D721Med (cell line): ENCODE measurements at places on chromosomes 1 and 21.

DNA sequence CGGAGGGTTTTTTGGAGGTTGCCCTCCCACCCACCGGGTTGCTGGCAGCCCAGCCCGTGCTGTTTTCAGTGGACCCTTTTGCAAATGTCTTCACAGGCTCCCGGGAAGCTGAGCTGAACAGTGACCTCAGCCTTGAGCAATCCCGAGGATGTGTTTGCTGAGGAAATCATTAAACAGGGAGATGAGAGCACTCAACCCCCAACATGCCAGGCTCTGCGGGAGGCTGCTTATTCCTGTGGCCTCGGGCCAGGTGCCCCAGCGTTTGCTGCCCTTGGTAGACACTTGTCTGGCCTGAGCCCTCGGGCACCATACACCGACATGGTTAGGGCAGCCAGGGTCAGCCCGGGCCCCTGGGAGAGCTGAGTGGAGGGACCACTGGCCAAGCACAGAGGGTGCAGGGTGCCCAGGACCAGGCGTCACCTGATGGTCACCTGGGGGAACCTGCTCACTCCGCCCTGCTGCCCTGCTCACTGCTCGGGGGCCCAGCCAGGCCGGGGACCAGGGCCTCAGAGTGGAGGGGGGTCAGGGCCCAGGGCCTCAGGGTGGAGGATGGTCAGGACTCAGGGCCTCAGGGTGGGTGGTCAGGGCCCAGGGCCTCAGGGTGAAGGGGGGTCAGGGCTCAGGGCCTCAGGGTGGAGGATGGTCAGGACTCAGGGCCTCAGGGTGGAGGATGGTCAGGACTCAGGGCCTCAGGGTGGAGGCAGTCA is 42.5 kb upstream of the POFUT2 start:
- DNase-seq, result no peak

- no peak for DNase-seq
Observed at GRCh38 chr1:167500283-167500860, 18.0 kb downstream of the CD247 start.

GRCh38 chr1:58135821-58136321 is 410.7 kb downstream of the OMA1 start:
- DNase-seq, result no peak

- no peak for DNase-seq
Observed at GRCh38 chr1:184665360-184665759, 89.3 kb downstream of the EDEM3 start.

DNA sequence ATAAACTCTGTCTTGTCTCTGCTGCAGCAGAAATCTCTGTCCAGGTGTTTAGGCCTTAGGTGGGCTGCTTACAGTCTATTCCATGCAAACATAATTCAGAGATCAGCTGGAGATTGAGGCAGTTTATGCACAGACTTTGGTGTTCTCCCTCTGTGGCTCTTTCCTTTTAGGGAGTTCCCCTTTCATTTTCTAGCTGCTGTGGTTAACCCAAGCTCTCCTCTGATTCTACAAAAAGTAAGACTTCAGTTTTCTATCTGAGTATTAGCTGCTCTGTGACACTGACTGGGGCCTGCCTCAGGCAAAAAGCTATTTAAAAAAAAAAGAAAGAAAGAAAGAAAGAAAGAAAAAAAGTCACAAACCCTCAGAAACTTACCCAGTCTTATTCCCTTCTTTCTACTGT is 211.1 kb downstream of the CAMTA1 start:
- DNase-seq, result no peak

- no peak for DNase-seq
Observed at GRCh38 chr1:161790587-161791317, 24.6 kb downstream of the ATF6 start.

GRCh38 chr1:112445596-112445995 is 49.6 kb downstream of the CTTNBP2NL start:
- DNase-seq, result no peak

- no peak for DNase-seq
Observed at GRCh38 chr1:227562933-227563323, 428 bp upstream of the ZNF678 start.

DNA sequence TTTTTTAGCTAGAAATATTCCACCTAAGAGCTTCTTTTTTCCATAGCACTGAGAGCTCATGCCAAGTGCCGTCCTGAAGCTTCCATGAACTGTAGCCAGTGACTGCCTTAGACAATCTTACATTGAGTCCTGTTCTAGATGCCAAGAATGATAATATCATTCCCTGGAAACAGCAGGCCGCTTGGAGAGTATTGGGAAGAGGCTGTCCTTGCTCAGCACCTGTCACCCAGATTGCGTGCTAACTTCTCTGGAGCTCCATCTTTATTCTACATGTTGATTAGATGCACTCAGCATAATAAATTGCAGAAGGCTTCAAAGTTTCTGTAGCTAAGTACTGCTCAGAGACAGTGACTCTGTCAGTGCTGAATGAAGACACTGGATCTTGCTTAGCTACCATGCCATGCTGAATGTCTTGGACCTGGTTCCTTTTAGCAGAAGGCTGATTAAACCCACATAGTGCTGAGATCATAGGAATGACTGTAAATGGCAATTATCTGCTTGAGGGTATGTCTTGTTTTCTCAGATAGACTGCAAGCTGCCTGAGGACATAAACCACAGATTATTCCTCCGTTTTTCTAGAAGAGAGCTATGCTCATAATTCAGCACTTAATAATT is 83.1 kb upstream of the IRF2BP2 start:
- no peak for DNase-seq

GRCh38 chr1:119081267-119081666 is 59.2 kb downstream of the WARS2 start:
- DNase-seq, result no peak

- DNase-seq, result no peak
Observed at GRCh38 chr1:60942291-60942690, 140.1 kb upstream of the NFIA start.

- DNase-seq, result no peak
Observed at GRCh38 chr1:51520700-51521248, 1.7 kb upstream of the EPS15 start.

- DNase-seq, result no peak
Observed at GRCh38 chr1:63693944-63694571, 79.8 kb upstream of the ROR1 start.

- DNase-seq, result no peak
Observed at GRCh38 chr21:41730367-41730765, 36.5 kb downstream of the RIPK4 start.

GRCh38 chr1:161225178-161225533 is 704 bp upstream of the TOMM40L start:
- DNase-seq, result no peak

DNA sequence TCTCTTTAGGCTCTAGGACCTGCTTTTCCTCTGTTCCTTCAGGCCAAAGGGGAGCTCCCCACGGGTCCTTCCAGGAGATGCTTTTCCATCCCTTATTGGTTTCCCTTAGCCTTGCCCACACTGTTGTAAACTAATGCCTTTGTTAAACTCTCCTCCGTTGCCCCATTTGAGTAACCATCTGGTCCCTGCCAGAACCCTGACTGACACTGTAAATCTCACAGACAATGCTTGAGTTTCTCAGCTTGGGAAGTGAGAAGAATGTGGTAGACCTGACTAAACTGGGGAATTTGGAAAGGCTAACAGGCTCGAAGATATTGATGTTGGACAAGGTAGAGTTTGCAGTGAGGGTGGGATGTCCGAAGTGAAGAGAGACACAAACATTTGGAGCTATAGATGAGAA is 11.4 kb downstream of the AKNAD1 start:
- DNase-seq, result no peak

GRCh38 chr1:119631086-119631432 is 17.0 kb downstream of the ZNF697 start:
- DNase-seq, result no peak

DNA sequence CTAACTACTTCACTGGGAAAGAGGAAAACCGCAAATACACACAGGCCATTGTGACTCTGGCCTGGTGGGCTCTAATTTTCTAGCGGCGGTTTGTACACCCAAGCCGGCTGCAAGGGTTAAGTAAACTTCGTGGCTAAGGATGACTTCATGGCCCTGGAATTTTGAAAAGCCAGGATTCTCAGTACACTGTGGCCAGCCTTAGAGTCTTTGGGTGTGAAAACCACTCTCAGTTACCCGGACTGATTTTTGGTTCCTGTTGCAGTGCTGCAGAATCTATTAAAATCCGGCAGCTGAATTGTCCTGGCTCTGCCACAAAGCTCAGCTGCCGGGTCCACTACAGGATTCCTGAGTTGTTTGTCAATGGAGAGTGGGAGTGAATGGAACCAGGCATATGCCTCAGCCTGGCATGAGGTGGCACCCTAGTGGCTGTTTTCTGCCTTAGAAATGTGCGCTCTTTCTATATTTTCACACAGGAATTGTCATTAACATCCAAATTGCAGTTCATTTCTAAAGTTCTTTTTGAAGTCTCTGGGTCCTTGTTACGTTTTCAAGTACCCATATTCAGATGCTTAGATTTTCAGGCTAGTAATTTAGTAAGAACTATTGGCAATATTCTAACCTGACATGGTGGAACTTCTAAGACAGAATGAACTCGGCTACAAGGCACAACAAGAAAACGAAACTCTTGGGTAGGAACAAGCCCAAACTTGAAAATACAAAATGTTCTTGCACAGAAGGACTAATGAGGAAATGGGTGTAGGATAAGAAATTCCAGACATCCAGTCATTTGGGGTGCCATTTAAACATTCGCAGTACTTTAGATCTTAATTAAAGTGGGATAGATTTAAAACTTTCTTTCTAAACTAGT is 255.9 kb downstream of the NFIA start:
- DNase-seq, result no peak

DNA sequence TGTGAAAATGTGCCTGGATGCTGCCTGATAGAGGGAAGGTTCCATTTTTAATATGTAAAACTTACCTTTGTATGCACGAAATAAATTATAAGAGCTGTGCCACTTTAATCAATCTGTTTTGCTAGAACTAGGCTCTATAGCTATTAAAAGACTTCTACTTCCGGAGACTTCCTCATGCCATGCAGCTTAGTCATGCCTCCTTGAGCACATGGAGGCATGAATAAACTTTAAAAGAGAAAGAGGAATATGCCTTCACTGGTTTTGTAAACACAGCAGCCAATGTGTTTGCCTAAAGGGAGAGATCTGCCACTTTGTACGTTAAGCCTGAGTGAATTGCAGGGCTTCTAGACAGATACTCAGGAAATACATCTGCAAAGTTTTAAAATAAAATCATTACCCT is 604.6 kb downstream of the LRRIQ3 start:
- no peak for DNase-seq

- DNase-seq, result no peak
Observed at GRCh38 chr1:17233675-17234320, 15.1 kb upstream of the PADI3 start.

- DNase-seq, result no peak
Observed at GRCh38 chr1:240539769-240540414, 72.1 kb downstream of the GREM2 start.

DNA sequence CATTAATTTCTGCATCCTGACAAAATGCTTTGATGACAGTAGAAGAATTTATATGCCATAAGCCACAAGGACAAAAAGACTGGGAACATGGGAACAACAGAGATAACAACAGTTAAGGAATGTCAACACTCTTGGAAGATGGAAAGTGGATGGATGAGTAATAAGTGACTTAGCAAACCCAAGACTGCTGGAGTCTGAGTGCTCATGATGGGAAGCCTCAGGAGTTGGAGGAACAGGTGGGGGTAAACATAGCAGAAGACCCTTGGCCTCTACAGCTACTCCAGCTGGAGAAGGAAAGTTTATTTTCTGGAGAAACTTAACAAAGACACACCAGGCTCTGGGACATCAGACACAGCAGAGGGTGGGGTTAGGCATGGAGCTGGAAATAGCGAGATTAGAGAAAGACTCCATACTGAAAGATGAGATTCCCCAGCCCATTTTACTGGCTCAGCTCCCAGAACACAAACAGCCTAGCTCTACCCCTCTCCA is 13.6 kb downstream of the G0S2 start:
- no peak for DNase-seq
